Activated CD4-positive, alpha-beta T cell treated with anti-CD3 and anti-CD28 coated beads, Interleukin-2, amount 10 ng/mL, durations not matched to agents 7 days and 5 days (primary cell): ENCODE measurements at places on chromosomes 4 and X. TPM values are rescaled to one million over a fixed set of nuclear protein-coding genes. Genes with fewer than 3 reads are reported as not detected.
A peak's percentile ranks its signal among the peaks of the same experiment; 100 is the strongest.

- DNase-seq, result no peak
- H3K4me3 ChIP-seq, result no peak overlapping the region
- peaks cover 3% of the 10 kb centered on the region for H3K4me1 ChIP-seq
These were observed 205.7 kb downstream of the CAMK2D start for GRCh38 chr4:113555868-113556267.

DNA sequence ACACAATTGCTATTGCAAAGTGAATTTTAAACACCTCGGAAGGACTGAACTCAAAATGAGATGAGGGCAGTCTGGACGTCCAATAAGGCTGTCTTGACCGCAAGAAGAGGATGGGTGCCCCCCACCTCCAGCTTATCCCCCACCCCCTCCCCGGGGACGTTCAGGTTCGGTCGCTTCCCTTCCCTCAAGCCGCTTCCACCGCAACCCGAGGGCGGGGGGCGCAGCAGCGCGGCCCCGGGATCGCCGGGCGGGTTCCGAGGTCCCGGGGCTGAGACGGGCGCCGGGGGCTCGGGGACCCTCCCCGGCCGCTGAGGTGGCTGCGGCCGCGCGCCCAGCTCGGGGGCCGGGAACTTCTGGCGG is 480 bp downstream of the USP46 start:
- DNase-seq, result no peak
- H3K27ac ChIP-seq, result peak overlapping the region; percentile 68
- H3K4me1 ChIP-seq, result peaks cover 29% of the 10 kb centered on the region
- peaks cover 11% of the 10 kb centered on the region for H3K27me3 ChIP-seq

- no peaks in the 10 kb centered on the region for H3K27me3 ChIP-seq
- H3K4me3 ChIP-seq, result no peak overlapping the region
- peaks cover 76% of the 10 kb centered on the region for H3K4me1 ChIP-seq
These were observed 28.0 kb upstream of the AFAP1 start for GRCh38 chr4:7967501-7968261.

GRCh38 chr4:52343595-52343994 is 292.5 kb downstream of the SPATA18 start:
- no peaks in the 10 kb centered on the region for H3K36me3 ChIP-seq
- H3K4me1 ChIP-seq, result no peaks in the 10 kb centered on the region
- DNase-seq, result no peak
- H3K27me3 ChIP-seq, result no peaks in the 10 kb centered on the region
- H3K27ac ChIP-seq, result no peak overlapping the region

DNA sequence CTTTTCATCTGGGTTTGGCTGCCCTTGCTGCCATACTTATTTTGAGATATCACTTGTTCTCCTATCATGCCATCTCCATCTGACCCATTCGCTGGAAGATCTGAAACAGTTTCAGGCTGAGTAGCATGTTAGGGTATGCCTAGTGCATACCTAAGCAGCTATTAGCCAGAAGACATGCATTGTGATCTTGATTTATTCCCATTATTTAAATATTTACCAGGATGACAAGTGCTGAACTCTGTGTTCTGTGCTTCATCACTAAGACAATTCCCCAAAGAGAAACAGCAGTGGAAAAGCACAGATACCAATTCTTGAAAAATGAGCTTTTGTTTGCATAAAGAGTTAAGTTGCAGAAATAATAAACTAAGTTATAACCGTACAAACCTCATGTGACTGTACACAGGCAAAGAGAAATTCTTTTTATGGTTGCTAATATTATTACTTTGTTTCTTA is 271.0 kb upstream of the ARSJ start:
- no peak for DNase-seq
- no peak overlapping the region for H3K27ac ChIP-seq
- H3K4me3 ChIP-seq, result no peak overlapping the region
- no peaks in the 10 kb centered on the region for H3K4me1 ChIP-seq
- H3K27me3 ChIP-seq, result no peaks in the 10 kb centered on the region
- no peaks in the 10 kb centered on the region for H3K36me3 ChIP-seq

GRCh38 chr4:3879681-3880614 is 113.8 kb downstream of the ADRA2C start:
- H3K27ac ChIP-seq, result no peak overlapping the region
- DNase-seq, result peak; percentile 15
- H3K4me3 ChIP-seq, result no peak overlapping the region
- peaks cover 14% of the 10 kb centered on the region for H3K4me1 ChIP-seq
- H3K27me3 ChIP-seq, result peaks cover 38% of the 10 kb centered on the region
- H3K36me3 ChIP-seq, result peaks cover 4% of the 10 kb centered on the region

DNA sequence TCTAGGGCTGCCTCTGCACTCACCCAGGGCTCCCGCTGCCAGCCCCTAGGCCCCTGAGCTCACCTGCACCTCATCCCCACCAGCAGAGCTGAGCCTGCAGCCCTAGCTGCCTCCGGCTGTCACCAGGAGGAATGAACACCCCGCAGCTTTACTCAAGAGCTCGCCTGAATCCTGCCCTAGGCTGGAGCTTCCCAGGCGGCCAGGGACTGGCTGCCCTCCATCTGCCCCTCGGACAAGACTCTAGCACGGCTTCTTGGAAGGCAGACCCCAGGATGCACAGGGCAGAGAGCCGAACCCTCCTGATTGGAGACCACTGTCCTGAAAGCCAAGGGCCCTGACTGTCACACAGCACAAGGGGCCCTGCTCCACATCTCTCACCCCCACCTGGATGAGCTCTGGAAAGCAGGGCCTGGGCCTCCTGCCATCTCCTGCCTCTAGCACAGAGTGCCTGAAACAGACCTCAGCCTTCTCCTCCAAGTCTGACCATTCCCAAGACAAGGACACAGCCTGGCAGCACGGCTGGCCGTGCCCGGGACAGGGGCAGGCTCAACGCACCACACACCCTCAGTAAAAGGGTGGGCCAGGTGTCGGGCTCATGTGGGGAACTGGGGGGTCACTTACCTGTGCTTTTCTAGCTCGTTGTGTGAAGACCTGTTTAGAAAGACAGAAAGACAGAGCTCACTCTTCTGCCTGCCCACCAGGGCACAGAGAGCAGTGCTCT is 4.4 kb downstream of the MXD4 start:
- H3K36me3 ChIP-seq, result no peaks in the 10 kb centered on the region
- H3K4me3 ChIP-seq, result no peak overlapping the region
- peak overlapping the region; percentile 46 for H3K27ac ChIP-seq

DNA sequence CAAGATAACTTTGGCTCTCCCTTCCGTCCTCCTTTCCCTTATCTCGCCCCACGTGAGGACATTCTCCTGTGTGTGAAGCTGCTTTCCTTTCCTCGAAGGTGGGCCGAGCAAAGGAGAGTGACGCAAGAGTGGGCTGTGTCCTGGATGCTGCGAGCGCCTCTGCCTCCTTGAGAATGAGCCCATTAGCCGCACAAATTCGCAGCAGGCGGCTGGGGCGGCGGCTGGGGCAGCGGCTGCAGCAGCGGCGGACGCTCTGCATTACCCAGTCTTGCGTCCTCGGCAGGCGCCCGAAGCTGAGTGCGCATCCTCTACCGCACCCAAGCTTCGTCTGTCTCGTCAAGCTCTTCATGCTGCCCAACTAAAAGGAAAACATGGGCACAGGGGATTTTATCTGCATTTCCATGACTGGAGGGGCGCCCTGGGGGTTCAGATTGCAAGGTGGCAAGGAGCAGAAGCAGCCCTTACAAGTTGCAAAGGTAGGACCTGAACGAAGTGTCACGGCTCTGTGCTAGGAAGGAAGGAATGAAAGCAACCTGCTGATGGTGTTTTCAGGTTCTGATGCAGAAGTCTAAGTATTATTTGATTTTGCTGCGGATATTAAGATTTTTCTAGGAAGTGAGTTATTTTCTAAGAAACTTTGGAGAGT is at the start of gene SYNPO2:
Gene SYNPO2, plus strand, starts transcription at position 189 of the 646 bp plus-strand sequence. Its CDS starts 183 bp downstream, at position 372.
- no peaks in the 10 kb centered on the region for H3K36me3 ChIP-seq
- peaks cover 45% of the 10 kb centered on the region for H3K27me3 ChIP-seq
- peak within 1 kb of the TSS; percentile 9 for H3K27ac ChIP-seq
- H3K4me3 ChIP-seq, result peak within 1 kb of the TSS; percentile 64

GRCh38 chr4:2793586-2794485 is 951 bp downstream of the SH3BP2 start:
- DNase-seq, result no peak
- H3K27ac ChIP-seq, result peak overlapping the region; percentile 76
- H3K27me3 ChIP-seq, result no peaks in the 10 kb centered on the region
- H3K4me1 ChIP-seq, result peaks cover 46% of the 10 kb centered on the region
- peak overlapping the region; percentile 80 for H3K4me3 ChIP-seq

DNA sequence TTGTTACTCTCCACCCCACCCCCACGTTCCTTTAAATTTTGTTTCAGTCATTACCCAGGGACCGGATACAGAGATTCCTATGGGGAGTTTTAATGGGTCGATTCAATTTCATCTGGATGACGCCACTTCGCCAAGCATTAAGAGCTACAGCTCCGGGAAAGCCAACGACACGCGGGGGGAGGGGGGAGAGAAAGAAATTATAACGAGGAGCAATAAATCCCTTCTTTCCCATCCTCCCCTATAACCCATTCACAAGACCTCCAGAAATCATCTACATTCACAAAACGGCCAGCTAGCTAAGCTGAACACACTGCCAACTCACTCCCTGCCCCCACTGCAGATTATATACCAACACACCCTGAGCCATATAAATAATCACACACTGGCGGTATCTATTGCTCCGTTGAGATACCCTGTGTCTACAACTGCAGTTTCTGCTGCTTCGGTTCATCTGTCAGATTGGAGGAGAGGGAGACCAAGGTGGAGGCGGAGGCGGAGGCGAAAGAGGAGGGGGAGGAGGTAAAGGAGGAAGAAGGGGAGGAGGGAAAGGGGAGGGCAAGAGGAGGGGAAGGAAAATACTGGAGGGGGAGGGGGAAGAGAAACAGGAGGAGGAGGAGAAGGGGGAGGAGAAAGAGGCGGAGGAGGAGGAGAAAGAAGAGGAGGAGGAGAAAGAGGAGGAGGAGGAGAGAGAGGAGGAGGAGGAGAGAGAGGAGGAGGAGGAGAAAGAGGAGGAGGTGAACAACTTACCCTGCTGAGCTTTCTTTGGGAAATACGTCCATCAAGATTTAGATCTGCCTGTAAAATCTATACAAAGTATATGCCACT is 113.9 kb upstream of the VAMP7 start:
- H3K36me3 ChIP-seq, result no peaks in the 10 kb centered on the region
- peak; percentile 55 for DNase-seq
- H3K27me3 ChIP-seq, result peaks cover 2% of the 10 kb centered on the region
- H3K4me1 ChIP-seq, result peaks cover 9% of the 10 kb centered on the region
- peak overlapping the region; percentile 71 for H3K4me3 ChIP-seq
- peak overlapping the region; percentile 42 for H3K27ac ChIP-seq

DNA sequence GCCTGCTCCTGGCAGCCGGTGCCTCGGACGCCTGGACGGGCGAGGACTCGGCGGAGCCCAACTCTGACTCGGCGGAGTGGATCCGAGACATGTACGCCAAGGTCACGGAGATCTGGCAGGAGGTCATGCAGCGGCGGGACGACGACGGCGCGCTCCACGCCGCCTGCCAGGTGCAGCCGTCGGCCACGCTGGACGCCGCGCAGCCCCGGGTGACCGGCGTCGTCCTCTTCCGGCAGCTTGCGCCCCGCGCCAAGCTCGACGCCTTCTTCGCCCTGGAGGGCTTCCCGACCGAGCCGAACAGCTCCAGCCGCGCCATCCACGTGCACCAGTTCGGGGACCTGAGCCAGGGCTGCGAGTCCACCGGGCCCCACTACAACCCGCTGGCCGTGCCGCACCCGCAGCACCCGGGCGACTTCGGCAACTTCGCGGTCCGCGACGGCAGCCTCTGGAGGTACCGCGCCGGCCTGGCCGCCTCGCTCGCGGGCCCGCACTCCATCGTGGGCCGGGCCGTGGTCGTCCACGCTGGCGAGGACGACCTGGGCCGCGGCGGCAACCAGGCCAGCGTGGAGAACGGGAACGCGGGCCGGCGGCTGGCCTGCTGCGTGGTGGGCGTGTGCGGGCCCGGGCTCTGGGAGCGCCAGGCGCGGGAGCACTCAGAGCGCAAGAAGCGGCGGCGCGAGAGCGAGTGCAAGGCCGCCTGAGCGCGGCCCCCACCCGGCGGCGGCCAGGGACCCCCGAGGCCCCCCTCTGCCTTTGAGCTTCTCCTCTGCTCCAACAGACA is 4.4 kb downstream of the SOD3 start:
- DNase-seq, result no peak
- H3K27me3 ChIP-seq, result peaks cover 36% of the 10 kb centered on the region
- H3K4me3 ChIP-seq, result no peak overlapping the region

DNA sequence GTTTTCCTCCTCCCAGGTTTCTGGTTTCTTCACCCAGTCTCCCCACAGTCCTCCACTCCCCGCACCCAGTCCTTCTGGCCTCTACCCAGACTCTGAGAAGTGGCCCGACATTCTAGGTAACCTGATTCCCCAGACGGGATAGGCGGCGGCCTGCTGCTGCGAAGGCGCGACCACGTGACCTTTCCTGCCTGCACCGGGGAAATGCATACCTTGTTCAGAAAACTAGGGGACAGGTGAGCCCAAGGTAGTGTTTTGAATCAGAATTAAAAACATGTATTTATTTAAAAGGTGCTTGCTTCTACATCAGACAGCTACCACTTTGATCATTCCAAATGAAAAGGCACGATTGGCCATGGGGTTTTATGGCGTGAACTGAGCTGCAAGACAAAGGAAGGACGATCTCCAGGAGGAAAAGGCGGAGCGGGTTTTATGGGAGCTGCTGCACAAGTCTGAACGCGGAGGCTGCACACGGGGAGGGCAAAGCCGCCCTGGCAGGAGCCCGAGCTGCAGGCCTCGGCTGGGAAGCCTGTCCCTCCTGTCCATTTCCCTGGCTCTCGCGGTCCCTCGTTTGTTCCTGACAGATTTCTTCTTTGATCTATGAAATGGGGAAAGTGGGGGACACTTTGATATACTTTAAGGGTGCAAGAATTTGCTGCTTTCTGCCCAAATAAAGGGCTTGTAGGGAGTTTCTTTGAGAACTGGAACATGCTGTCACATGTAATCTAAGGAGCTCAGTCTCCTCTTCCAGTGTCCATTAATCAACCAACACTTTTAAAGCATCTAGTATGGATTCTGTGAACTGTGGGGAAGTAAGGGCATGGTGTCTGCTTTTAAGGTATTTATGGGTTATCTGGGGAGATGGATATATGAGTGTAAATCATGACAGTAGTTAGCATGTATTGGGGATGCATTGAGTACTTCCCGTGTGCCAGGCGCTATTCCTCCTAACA is 150.9 kb downstream of the SPRY1 start:
- H3K4me1 ChIP-seq, result no peaks in the 10 kb centered on the region
- no peaks in the 10 kb centered on the region for H3K36me3 ChIP-seq
- H3K4me3 ChIP-seq, result no peak overlapping the region
- no peak overlapping the region for H3K27ac ChIP-seq

RNF128 gene
- total RNA-seq, result not detected

PPP2R2C gene
- total RNA-seq, result not detected

MAP7D2 gene
- 0.21 TPM for total RNA-seq

F11 gene
- not detected for total RNA-seq

LNX1 gene
- not detected for total RNA-seq

TLR10 gene
- not detected for total RNA-seq
